ENCODE measurements at places on chromosomes 11 and 22. TPM values are rescaled to one million over a fixed set of nuclear protein-coding genes. Genes with fewer than 3 reads are reported as not detected.

- DNase-seq = no peak
Measured at GRCh38 chr11:4680341-4680740, 17.3 kb downstream of the OR51E2 start.

- DNase-seq = no peak
Measured at GRCh38 chr22:38782402-38783094, 11.4 kb downstream of the DNAL4 start.

- no peak for DNase-seq
Measured at GRCh38 chr22:26555478-26555877, 34.5 kb downstream of the TPST2 start.

- no peak for DNase-seq
Measured at GRCh38 chr11:133253570-133253969, 278.7 kb downstream of the OPCML start.

DNA sequence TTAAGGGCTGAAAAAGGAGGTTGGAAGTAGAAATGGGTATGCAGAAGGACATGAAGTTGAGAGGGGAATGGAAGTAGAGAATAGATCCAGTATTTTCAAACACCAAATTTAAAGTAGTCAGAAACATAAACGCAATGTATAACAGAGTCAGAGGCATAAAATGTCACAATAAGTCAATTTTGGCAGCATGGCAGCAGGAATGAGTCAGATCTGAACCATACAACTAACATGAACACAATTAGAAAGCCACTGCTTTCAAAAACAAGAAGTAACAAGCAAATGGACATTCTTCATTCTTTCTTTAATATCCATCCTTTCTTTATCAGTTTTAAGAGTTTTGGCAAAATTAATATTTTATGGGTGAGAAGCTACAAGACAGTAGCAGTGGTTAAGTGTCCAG lies 2.5 kb downstream of the CHORDC1 start:
- no peak for DNase-seq

DNAL4 gene
- 38.0 TPM for polyA plus RNA-seq

SHANK2 gene
- polyA plus RNA-seq = 25.9 TPM

KIRREL3 gene
- polyA plus RNA-seq = 1.3 TPM

CASP12 gene
- polyA plus RNA-seq = 0.78 TPM

PIH1D2 gene
- 10.8 TPM for polyA plus RNA-seq
